HCEC 1CT (cell line): ENCODE measurements at places on chromosomes 4 and X.
A peak's percentile ranks its signal among the peaks of the same experiment; 100 is the strongest.

DNA sequence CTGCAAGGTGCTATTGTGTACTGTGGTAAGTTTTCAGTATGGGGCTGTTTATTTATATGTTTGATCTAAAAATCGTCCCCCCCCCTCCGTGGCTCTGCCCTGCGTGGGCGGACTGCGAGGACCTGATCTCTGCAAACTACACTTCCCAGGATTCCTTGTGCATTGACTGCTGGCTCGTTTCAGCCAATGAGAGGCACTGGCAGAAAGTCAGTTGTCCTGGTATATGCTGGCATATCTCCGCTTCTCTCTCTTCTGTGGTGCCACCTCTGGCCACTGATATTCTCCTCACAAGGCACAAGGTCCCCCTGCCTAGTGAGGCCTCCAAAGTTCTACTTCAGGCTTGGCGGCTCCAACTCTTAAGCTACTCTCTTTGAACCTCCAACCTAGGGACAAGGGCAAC is 168.8 kb upstream of the ZFP42 start:
- no peak for DNase-seq

GRCh38 chr4:188971125-188971524 is 831.9 kb downstream of the TRIML1 start:
- peak; percentile 14 for DNase-seq

- no peak for DNase-seq
Observed at GRCh38 chrX:7201496-7201895, 53.5 kb upstream of the PUDP start.

GRCh38 chrX:16963216-16963615 is 16.8 kb downstream of the REPS2 start:
- no peak for DNase-seq

DNA sequence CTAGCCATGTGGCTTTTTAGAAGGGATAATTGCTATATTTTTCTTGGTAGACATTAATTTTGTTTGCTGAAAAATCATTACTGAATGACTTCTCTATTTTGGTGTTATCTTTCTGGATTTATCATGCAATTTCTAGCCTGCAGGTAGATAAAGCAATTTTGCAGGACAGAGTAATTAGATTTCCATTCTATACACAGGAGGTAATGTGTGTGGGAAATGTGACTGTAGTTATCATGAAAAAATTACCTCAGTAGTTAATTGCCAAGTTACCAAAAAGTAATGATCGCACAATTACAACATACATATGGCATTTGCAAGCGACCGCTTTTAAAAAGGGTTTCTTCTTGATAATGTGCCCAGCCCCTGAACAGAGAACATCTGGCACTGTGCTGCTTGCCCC is 66.1 kb downstream of the KIT start:
- DNase-seq: no peak

DNA sequence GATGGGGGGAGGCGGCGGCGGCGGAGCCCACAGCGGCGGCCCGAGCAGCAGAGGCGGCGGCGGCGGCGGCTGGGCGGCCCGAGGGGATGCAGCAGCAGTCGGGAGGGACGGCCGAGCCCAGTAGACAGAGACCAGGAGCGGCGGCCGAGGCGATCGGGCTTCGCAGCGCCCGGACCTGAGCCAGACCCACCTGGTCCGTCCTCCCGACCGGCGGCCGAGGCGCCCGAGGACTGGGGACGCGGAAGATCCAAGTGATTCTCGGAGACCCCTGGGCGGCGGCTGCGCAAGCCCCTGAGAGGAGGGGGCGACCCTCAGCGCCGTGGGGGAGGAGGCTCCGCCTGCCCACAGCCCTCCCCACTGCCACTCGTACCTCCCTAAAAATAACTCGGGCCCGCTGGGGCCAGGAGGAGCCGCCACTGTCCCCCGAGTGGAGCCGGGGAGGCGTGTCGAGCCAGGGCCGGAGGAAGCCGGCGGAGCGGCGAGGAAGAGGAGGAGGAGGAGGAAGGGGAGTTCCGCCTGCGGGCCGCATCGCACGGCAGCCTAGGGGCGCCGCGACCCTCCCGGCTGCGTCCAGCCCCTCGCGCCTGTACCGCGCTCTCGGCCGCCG is 608 bp downstream of the RAPGEF2 start:
- peak; percentile 28 for DNase-seq

- DNase-seq: no peak
Observed at GRCh38 chr4:102047616-102048015, 257.1 kb downstream of the BANK1 start.

DNA sequence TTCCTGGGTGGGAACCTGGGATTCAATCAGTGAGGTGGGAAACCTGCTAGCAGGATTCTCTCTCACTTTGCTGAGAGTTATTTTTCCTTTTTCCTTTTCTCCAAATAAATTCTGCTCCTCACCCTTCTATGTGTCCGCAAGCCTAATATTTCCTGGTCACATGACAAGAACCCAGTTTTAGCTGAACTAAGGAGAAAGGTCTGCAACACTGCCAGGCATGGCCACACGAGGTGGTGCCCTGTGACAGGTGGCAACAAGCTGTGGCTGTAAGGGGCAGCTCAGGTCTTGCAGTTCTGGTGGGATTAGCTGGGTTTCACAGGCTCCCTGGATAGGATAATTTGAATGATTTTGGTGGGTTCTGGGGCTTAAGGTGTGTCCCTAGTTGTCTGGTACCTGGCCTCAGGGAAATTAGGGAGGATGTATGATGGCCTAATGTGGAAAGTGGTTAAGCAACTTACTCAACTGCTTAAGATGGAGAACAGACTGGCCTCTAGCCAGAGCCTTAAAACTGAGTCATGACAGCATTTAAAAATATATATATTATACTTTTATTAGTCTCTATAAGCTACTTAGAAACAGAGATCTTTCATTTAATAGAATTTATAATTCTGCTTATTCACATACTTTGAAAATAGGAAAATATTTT is 215.0 kb downstream of the IL15 start:
- DNase-seq: no peak

GRCh38 chr4:140004549-140004895 is 149.5 kb downstream of the MAML3 start:
- DNase-seq: peak; percentile 6

DNA sequence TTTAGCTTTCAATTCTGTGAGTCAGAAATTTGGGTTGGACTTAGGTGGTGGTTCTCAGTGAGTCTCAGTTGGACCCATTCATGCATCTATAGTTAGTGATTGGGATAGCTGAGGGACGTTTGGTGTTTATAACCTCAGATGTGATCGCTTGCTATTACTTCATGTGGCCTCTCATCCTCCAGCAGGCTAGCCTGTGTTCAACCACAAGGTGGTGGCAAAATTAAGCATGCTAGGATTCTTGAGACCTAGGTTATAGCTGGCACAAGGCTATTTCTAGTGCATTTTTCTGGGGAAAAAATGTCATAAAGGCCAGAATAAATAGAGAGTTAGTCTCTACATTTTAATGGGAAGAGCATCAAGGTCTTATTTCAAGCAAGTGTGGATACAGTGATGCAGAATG is 10.9 kb upstream of the GRPR start:
- DNase-seq: no peak

GRCh38 chr4:139655116-139655515 is 10.5 kb upstream of the MGST2 start:
- peak; percentile 29 for DNase-seq

GRCh38 chrX:135975421-135975820 is 1.6 kb upstream of the MMGT1 start:
- no peak for DNase-seq

- DNase-seq: no peak
Observed at GRCh38 chr4:38639242-38639641, 24.8 kb upstream of the KLF3 start.

- no peak for DNase-seq
Observed at GRCh38 chrX:39550795-39551361, 546.9 kb downstream of the BCOR start.

DNA sequence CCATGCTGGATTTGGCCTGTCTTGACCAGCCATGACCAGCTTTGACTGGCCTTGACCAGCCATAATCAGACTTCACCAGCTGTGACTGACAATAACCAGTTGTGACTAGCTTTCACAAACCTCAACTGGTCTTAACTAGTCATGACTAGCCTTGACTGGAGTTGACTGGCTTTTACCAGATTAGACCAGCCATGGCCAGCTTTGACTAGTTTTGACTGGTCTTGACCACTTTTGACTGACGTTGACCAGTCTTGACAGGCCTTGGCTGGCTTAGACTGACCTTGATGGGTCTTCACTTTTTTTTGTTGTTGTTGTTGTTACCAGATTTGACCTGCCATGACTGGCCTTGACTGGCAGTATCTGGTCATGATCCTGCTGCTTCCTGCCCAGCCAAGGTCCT is 67.4 kb downstream of the RLIM start:
- no peak for DNase-seq

- DNase-seq: no peak
Observed at GRCh38 chrX:41553688-41554087, 106.5 kb downstream of the NYX start.

GRCh38 chr4:158411269-158411668 is 110.4 kb upstream of the RXFP1 start:
- no peak for DNase-seq

DNA sequence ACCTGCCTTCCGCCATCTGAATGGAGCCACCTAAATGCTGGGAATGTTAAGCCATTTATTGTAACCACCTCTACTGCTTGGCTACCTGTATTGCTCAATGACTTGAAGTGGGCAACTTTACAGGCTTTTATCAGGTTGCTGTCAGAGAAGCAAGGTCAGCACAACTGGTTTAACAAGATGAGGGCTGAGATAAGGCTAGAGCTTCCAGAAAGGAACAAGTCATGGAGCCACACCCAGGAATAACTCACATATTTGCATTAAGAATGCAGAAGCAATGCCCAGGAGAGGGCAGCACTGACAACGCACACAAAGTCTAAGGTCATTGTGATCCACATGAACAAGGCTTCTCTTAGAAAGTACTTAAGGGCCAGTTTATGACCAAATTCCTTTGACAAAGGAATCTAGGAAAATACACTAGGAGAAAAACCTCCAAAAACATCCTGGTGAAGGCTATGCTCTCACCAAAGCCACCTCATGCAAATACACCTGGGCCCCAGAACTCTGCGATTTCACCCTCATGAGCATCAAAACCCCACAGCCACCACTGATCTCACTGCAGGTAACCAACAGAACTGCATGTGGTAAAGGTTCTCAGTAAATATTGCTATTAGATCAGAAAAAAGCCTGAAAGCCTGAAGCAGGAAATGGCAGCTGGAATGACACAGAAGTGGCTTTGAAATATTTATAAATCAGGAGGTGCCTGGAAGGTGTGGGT is 15.0 kb upstream of the STS start:
- DNase-seq: peak; percentile 70

DNA sequence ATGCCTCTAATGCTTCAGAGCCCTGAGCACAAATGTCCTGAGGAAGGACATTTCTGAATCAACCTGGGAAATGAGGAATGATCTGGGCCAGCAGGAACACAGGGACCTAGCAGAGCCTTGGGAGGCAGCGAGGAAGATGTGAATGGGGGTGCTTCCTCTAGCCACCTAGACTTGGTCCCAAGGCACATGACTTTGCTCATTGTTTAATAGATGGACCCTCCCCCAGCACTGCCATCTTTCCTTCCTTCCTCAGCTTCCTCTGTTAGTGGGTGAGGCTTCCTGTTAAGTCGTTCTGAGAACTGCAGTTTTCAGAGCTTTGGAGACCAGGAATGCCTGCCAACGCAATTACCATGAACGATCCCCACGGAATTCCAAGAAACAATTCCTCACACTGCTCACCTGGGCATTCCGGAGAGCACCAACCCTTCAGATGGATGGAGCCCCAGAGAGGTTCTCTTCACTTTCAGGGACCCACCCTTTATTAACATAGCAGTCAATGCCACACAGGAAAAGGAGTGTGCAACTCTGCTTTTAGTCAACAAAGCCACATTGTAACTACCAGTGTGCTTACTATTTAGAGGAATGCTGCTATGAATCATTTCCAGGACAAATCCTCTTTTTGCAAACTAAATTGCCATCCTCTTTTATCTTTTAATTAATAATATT is 48.5 kb upstream of the STIM2 start:
- DNase-seq: no peak

DNA sequence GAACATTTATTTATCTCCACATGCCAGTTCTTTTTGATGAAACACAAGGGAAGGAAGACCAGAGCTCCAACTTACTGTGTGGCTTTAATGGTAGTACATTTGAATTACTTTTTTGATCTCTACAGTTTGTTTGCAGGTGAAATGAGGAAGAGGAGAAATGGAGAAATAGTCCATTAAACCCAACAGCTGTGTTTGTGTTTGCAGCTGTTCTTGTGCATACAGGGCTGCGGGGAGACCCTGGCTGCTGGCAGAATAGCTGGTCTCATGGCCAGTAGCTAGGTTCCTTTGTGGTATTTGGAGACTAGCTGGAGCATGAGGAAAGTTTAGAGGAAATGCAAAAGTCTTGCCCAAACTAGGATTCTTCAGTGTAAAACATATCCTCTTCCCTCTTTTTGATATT is 374.8 kb downstream of the GPAT3 start:
- no peak for DNase-seq

GRCh38 chr4:5881340-5881739 is 11.5 kb downstream of the CRMP1 start:
- no peak for DNase-seq

GRCh38 chrX:82666355-82666754 is 841.7 kb upstream of the POU3F4 start:
- DNase-seq: no peak

- no peak for DNase-seq
Observed at GRCh38 chr4:172141025-172141424, 327.8 kb downstream of the GALNTL6 start.

- DNase-seq: no peak
Observed at GRCh38 chr4:96295143-96295741, 455.3 kb downstream of the PDHA2 start.

DNA sequence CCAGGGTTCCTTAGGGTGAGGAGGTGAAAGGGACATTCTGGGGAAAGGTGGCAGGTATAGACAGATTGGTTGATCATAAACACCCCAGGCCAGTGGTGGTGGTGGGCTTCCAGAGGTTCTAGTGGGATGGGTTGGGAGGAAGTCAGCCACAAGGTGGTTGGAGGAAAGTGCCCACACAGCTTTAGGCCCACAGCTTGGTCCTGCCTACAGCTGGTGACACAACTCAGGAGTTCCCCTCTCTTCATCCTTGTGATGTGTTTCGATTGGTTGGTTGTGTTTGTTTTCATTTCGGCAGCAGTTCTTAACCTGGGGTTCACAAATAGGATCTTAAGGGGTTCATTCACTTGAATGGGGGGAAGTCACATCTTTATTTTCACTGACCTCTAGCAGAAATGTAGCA is 157.0 kb downstream of the TMEM164 start:
- DNase-seq: no peak
